Uterus (tissue), 4 donors: ENCODE measurements at places on chromosomes 16 and 17.

DNA sequence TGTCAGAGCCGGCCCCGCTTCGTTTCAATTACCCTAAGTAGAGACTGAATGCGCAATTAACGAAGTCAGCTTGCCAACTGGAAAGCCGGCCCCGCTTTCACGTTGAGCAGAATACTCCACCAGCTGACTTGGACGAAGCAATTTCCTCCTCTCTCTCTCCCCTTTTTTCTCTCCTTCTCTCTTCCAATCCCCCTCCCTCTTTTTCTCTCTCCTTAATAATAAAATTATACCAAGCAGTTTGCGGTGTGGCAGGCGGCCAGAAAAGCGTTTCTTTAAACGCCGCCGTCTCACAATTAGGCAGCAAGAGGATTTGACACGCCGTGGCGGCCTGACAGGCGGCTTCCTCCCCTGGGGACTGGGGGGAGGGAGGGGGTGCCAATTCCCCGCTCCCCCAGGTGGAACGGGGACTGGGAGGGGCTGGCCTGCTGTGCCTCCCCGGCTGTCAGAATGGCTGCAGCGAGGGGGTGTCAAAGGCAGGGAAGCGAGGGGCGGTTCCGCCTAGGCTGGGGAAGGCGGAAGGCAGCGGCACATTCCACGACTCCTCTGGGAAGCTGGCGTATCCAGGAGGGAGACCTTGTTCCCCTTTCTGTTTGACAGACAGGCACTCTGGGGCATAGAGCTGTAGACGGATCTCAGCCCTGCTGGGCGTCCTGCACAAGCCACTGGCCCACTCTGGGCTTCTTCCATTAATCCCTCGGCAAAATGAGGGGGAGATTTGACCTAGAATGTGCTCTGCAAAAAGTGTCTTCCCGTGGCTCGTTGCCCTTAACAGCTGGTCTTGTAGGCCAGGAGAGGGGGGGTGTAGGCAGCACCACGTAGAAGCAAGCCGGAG is 52.7 kb downstream of the SREBF1 start:
- DNase-seq, result peak; percentile 66

GRCh38 chr17:57530508-57530907 is 214.6 kb downstream of the CCDC182 start:
- DNase-seq, result peak; percentile 47

DNA sequence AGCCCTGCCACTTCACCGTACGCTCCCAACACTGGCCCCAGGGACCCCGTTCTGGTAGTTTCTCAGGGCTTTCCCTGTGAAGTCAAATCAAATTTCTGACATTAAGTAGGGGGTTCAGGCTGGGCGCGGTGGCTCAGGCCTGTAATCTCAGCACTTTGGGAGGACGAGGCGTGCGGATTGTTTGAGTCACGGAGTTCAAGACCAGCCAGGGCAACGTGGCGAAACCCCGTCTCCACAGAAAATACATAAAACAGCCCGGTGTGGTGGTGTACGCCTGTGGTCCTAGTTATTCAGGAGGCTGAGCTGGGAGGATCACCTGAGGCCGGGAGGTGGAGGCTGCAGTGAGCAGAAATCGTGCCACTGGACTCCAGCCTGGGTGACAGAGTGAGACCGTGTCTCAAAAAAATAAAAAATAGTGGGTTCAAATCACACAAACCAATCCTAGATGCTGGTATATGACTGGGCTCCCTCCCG is 632 bp downstream of the CYBC1 start:
- no peak for DNase-seq

- DNase-seq, result no peak
Measured at GRCh38 chr17:58605470-58605869, 86.4 kb downstream of the TEX14 start.

GRCh38 chr17:35555691-35556090 is 4.9 kb downstream of the SLFN14 start:
- DNase-seq, result no peak

GRCh38 chr17:43909537-43910231 is 2.3 kb upstream of the MPP2 start:
- DNase-seq, result no peak

- DNase-seq, result peak; percentile 75
Measured at GRCh38 chr17:40490289-40490853, 11.1 kb downstream of the TNS4 start.
